ENCODE measurements at places on chromosomes 3 and 15. TPM values are rescaled to one million over a fixed set of nuclear protein-coding genes. Genes with fewer than 3 reads are reported as not detected.
A peak's percentile ranks its signal among the peaks of the same experiment; 100 is the strongest.

GOLGA6L7 gene
- not detected for polyA plus RNA-seq

- no peak for DNase-seq
These were observed 37.4 kb upstream of the DCP1A start for GRCh38 chr3:53384465-53385423.

DNA sequence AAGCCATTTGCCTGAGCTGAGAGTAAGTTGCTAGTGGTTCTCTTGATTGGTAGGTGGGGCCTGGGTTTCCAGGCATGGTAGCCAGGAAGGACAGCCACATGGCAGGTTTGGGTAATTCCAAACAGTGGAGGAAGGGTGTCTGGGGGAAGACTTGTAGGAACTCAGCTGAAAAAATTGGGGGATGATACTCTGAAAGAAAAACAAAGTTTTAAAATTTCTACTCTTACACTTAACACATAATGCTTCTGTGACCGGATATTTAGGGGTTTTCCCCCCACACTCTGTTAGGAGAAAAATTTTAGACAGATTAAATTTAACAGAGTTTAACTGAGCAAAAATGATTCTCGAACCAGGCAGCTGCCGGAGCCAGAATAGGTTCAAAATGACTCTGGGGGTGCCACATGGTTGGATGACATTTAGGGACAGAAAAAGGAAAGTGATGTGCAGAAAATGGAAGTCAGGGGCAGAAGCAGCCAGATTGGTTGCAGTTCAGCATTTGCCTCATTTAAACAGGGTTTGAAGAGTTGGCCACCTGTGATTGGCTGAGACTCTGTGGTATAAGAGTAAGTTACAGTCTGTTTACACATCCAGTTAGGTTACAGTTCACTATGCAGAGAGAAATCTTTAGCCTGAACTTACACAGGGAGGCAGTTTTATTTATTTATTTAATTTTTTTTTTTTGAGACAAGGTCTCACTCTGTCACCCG lies 8.1 kb downstream of the B2M start:
- DNase-seq, result no peak

DNA sequence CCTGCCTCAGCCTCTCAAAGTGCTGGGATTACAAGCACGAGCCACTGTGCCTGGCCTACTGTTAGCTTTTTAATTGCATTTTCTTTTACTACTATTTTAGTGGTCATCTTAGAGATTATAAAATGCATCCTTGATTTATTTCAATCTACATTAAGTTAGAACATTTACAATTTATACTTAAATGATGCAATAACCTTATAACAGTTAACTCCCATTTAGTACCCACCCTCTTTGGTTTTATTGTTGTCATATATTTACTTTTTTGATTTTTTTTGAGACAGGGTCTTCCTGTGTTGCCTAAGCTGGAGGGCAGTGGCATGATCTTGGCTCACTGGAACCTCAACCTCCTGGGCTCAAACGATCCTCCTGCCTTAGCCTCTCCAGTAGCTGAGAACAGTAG lies 77.3 kb downstream of the PPCDC start:
- no peak for DNase-seq

DNA sequence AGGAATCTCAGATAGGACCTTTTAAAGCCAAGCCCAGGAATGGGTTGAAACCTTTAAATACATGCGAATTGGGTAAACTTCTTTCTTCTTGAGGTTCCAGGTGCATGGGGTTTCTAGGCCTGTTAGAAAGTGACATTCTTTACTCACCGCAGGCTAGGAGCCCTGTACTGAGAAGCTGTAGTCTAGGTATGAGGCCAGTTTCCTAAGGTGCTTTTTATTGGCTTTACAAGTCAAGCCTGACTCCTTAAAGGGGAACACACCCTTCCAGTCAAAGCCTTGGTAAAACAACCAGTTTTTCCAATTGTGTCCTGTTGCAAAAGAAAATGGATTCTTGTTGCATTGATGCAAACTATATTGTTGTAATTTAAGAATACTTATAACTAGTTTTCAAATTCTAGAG lies 76.1 kb upstream of the ATP11B start:
- no peak for DNase-seq

DNA sequence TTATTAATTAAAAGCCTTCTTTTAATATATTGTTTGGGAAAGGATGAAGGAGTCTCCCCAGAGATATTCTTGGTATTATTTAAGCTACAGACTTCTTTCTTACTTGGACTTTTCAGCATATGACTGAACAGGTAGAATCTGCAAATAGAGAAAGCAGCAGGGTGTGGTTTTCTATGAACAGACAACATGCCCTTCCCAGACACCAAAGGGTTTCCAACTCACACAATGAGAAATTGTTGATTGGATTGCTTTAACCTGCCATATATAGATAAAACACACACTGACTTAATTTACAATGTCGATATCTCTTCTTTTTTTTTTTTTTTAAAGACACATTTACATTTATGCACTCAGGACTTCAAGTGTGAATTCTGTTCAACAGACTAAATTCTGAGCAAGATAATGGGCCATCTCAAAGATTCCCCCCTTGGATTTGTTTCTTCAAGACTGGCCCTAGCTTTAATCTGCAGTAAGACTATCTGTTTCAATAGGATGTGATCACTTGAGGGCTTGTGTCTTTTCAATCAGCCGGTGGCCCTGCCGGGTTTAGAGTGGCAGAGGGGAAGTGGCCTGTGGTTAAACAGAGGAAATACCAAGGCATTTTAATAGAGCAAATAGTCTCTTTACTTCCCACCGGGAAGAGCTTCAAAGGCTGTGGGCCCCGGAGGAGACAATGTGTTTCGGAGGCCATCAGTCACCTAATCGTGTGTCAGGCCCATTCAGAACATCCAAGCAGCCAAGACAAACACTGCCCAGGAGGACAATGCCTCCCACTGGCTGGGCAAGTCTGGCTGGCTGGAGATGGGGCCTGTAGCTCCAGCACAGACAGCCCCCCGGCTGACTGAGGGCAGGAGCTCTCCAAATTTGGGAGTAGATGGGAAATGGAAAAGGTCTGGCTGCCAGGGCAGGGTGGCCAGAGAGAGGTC lies 6.1 kb downstream of the IL17RD start:
- no peak for DNase-seq

KLHL40 gene
- not detected for polyA plus RNA-seq

DNA sequence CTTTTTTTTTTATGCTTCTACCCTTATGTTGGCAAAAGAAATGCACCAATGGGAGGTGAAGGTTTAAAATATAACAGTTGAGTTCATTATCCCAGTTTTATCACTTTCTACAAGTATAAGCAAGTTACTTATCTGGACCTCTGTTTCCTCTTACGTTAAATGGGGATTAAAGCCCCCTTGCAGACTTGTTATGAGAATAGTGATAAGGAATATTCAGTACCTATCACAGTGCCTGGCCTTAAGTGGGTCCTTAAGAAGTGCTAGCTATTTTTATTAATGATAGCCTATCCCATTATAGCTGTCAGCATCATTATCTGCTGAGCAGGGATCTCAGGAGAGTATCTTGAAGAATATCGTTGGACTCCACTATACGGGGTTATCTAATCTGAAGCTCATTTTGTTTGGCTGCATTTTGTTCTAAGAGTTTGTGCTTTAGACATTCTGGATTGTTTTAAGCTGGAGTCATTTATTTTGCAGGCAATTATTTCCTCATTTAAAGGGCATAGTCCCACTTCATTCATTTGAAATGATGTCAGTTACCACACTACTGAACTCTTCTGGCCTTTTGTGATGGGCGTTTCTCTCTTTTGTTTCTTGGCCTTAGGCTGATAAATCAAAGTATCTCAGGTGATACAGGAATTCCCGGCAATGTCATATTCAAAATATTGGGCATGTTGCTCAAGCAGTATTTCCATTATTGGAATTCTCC lies 28.8 kb downstream of the RAB8B start:
- peak; percentile 18 for DNase-seq

GRCh38 chr3:105511031-105511430 lies 144.3 kb downstream of the ALCAM start:
- DNase-seq, result no peak

CERS3 gene
- not detected for polyA plus RNA-seq

- no peak for DNase-seq
These were observed 24.6 kb downstream of the SIDT1 start for GRCh38 chr3:113556946-113557335.

CRELD1 gene
- polyA plus RNA-seq, result 11.1 TPM

FOXB1 gene
- not detected for polyA plus RNA-seq

DNA sequence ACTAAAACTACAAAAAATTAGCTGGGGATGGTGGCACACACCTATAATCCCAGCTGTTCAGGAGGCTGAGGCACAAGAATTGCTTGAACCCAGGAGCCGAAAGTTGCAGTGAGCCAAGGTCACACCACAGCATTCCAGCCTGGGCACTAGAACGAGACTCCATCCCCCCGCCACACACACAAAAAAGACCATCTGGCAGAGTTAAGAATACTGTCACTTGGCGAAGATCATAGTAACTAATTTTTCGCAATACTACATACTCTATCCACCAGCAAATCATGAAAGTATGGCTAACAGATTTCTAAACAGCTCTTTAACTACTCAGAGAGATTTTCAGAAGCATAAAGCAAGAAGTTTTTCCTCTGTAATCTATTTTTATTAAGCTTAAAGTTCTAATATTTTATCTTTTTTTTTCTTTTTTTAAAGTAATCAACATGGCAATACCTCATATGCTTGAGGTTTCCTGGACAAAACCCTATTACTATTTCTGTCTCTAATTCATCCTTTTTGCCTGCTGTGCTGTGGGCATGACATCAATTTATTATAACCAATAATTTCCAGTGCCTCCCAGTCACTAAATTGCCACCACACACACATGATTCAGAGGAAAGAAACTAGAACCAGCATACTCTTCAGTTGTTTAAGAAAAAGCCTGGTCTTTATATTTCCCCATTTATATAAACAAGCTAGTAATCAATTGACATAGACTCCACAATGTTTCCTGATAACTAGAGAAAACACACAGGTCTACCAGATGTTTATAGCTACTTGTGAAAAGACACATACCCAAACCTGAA lies 46.9 kb downstream of the CHSY1 start:
- no peak for DNase-seq

CTDSPL gene
- 10.6 TPM for polyA plus RNA-seq

Data from A549 (cell line).